ENCODE measurements at places on chromosomes 7 and 10.

- peak; percentile 64 for DNase-seq
These were observed 5.7 kb upstream of the TIAL1 start for GRCh38 chr10:119602241-119603095.

GRCh38 chr10:129505500-129506075, 38.5 kb downstream of the MGMT start:
- no peak for DNase-seq

DNA sequence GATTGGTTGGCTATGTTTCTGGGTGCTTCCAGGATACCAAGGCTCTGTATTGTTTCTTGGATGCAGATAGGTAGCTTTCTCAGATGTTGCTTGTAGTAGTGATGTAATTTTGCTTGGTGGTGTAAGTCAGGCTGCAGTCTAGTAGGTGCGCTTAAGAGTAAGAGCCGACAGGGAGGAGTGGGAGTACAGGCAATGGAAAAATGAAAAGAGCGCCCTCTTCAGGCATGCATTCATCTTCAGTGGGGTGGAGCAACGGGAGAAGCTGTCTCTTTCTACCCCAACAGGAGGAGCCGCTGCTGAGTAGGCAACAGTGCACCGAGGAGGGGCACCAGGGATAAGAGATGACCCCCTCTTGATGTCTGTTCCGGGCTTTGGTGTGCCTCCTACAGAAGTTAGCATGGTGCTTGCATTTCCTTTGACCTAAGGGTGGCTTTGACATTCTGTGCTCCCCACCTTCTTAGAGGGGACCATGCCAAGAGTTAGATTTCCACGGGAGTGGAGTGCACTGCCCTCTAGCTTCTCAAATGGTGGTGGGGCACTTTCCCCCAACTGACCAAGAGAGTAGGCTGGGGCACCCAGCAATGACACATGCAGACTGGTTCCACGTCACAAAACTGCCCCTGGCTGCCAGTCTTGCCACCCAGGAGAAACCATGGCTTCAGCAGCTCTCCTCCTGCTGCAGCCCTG, 56.1 kb downstream of the ZNF783 start:
- DNase-seq, result no peak

- DNase-seq, result peak; percentile 40
These were observed 179.3 kb downstream of the PFKFB3 start for GRCh38 chr10:6382081-6382480.

GRCh38 chr7:111014079-111014478, 76.8 kb upstream of the LRRN3 start:
- DNase-seq, result no peak

DNA sequence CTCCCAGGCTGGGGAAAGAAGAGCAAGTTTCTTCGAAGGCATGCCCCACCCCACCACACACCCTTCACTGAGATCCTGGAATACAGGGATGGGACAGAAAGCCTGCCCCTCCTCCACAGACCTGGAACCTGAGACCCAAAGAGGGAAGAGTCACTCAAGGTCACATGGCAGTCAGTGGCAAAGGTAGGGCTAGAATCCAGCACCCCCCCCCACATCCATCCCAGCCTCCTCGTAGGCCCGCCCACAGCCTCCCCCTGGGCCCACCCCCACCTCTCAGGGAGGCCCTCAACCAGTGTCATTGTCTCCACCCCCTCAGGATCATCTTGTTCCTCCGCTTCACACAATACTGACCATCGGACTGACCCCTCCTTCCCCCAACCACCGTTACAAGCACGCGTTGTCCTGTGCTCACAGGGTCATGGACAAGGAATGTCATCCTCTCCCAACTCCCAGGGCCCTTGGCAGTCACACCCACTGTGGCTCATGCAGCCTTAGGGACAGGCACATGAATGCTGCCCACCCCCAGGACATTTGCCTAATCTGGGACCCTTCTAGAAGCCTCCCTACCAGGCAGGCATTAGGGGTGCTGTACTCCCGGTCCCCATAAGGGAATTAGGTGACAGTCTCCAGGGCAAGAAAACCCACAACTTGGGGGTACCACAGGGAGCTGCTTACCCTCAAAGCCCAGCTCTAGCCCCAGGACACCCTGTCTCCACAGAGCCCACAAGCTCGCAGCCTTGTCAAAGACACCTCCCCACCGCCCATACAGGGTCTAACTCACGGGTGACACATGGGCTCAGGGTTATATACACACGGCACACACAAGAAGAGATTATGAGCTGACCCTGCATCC, 1.4 kb downstream of the KCNH2 start:
- no peak for DNase-seq

DNA sequence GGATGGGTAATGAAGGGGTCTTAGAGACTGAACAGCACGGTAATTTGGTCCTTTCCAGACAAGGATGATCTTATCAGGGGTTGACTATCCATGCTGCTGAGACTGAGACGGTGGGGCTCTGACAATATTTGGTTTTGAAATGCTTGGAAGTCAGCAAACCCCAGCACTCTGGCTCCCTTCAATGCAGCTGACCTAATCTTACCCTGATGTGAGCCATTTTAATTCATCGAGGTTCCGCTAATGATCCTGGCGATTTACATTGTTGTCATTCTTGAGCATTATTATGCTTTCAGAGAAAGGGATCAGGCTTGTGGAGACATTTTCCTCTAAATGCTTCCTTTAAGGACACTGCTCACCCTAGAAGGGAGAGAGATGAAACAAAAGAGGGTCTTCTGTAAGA, 114.6 kb upstream of the BMPER start:
- no peak for DNase-seq

GRCh38 chr7:1024331-1024841, 20.0 kb upstream of the GPR146 start:
- no peak for DNase-seq

- no peak for DNase-seq
These were observed 19.9 kb upstream of the FAM180A start for GRCh38 chr7:135768467-135768866.

- DNase-seq, result no peak
These were observed 99.1 kb downstream of the GRID1 start for GRCh38 chr10:86267286-86268195.

DNA sequence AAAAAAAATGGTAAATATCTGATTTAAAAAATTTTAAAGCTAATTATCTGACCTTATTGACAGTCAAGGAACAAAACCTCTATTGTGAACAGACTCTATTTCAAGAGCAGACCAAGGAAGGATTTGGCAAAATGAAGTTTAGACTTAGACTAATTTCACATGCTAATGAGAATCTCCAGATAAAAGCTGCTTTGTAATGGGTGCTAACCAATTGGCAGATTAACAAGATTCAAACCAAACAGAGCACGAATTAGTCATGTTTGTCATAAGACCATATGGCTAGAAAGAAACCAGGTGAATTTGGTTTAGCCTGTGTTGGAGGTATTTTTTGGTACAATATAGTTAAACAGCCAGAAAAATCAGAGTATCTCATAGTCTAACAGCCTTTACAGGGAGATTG, 429.1 kb upstream of the NFE2L3 start:
- DNase-seq, result no peak

DNA sequence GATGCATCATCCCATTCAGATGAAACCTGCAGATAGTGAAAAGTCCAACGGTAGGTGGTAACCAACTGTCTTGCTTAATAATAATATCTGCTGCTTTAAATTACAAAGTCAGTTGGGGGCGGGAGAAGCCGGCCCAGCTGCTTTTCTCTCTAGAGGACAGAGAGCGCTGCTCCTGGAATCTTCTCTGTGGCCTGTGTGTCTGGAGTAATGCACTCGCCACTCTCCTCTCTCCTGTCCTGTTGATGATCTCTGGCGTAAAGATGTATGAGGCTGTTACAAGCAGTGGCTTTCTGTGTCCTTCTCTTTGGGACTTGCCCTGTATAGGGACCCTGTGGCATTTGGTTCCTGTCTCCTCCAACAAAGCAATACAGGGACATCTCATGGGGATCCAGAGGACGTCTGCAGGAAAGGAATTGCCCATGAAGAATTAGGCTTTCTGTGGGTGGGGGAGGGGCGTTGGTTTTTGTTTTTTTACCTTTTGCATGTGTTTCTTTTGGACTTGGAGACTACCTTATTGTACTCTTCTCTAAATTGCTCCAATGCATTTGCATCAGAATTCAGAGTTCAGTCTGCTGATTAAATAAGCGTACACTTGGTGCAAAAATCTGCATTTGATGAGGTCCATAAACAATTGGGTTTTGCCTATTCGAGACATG, 231.6 kb downstream of the CELF2 start:
- DNase-seq, result no peak

GRCh38 chr7:139725077-139725476, 52.7 kb downstream of the HIPK2 start:
- DNase-seq, result peak; percentile 85

DNA sequence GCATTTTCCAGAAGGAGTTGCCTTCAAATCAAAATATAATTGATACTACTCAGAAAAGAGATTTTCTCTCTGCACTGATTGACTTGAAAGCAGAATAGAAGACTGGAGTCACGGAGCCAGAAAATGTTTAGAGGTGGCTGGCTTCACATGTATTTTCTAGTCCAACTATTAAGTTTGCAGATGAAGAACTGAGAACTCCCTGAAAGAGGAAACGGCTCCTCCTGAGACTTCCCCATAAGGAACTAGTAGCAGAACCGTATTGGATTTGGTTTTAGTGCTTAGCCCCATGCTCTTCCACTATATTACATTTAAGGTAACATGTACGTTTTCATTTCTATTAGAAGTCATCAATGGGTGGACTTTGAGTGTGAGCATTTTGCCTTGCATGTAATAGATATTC, 946.3 kb downstream of the CNTNAP2 start:
- DNase-seq, result no peak

DNA sequence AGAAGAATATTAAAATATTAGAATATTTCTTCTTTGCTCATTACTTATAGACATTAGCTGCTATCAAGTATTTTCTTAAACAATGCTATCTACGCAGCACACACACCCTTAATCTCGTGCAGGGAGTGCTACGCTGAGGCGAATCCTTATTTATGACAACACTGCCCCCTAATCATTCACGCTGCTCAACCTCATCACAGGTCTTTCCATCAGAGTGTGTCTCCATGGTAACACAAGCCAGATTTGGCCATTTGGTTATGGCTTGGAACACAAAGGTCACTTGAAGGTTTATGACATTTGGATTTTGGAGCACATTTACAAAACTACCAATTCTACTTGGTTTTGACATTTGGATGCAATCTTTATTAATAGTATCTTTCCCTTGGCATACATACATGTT, 45.4 kb upstream of the MYO3A start:
- DNase-seq, result no peak

- DNase-seq, result no peak
These were observed 35.9 kb upstream of the HDAC9 start for GRCh38 chr7:18459484-18460245.

GRCh38 chr7:40865441-40866233, 730.8 kb downstream of the SUGCT start:
- DNase-seq, result no peak

GRCh38 chr10:129046065-129046681, 420.9 kb upstream of the MGMT start:
- DNase-seq, result no peak

- no peak for DNase-seq
These were observed 8.7 kb downstream of the ATP6V0E2 start for GRCh38 chr7:149882248-149883047.

- no peak for DNase-seq
These were observed 82.9 kb downstream of the WDFY4 start for GRCh38 chr10:48767373-48768143.

GRCh38 chr7:620056-620455, 100.4 kb upstream of the PDGFA start:
- peak; percentile 31 for DNase-seq

GRCh38 chr10:48931188-48931587, 8.5 kb downstream of the LRRC18 start:
- DNase-seq, result no peak

GRCh38 chr7:74579800-74580685, 77.5 kb upstream of the GTF2I start:
- DNase-seq, result peak; percentile 68

DNA sequence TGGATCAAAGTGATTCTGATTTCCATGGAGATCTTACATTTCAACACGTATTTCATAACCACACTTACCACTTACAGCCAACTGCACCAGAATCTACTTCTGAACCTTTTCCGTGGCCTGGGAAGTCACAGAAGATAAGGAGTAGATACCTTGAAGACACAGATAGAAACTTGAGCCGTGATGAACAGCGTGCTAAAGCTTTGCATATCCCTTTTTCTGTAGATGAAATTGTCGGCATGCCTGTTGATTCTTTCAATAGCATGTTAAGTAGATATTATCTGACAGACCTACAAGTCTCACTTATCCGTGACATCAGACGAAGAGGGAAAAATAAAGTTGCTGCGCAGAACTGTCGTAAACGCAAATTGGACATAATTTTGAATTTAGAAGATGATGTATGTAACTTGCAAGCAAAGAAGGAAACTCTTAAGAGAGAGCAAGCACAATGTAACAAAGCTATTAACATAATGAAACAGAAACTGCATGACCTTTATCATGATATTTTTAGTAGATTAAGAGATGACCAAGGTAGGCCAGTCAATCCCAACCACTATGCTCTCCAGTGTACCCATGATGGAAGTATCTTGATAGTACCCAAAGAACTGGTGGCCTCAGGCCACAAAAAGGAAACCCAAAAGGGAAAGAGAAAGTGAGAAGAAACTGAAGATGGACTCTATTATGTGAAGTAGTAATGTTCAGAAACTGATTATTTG, 15.3 kb downstream of the HNRNPA2B1 start:
- no peak for DNase-seq

- no peak for DNase-seq
These were observed 184.4 kb downstream of the MDFIC start for GRCh38 chr7:115106316-115106715.
